ENCODE measurements at places on chromosomes 16 and 17. TPM values are rescaled to one million over a fixed set of nuclear protein-coding genes. Genes with fewer than 3 reads are reported as not detected.

ABCA6 gene
- polyA plus RNA-seq: 12.0 TPM

ITGAX gene
- polyA plus RNA-seq: 2.9 TPM

KCNH6 gene
- polyA plus RNA-seq: not detected

SLC6A2 gene
- polyA plus RNA-seq: 1.7 TPM

DNA sequence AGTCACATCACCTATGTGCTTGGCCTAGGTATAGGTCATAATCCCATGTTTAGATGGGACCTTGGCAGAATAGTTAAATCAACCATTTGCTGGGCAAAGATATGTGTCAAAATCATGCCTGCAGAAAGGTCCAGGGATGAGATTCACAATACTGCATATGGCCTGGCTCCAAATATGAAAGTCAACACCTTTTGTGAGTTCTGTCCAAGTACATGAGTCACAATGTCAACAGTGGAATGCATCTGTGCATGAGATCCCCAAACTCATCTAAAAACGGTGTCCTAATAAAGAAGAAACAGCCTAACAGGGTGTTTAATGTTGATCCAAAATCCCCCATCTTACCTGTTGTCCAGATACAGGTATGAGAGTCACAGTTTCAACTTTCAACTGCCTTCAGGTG is 1847.5 kb downstream of the TP53TG3F start:
- DNase-seq: no peak

DNA sequence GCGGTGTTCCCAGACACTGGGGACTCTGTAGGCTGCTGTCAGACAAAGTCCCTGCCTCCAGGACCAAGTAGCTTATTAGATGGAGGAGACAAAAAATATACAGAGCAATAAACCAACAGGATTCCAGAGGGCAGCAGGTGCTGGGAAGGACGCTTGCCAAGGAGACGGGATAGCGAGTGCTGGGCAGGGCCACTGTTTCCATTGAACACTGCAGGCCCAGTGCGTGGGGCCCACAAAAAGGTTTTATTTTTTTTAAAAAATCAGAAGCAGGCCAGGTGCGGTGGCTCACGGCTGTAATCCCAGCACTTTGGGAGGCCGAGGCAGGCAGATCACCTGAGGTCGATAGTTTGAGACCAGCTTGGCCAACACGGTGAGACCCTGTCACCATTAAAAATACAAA is 84.2 kb downstream of the ABCC6 start:
- no peak for DNase-seq

Measured in hindlimb muscle (tissue), 1 donor.